ENCODE measurements at places on chromosomes 4 and X.

DNA sequence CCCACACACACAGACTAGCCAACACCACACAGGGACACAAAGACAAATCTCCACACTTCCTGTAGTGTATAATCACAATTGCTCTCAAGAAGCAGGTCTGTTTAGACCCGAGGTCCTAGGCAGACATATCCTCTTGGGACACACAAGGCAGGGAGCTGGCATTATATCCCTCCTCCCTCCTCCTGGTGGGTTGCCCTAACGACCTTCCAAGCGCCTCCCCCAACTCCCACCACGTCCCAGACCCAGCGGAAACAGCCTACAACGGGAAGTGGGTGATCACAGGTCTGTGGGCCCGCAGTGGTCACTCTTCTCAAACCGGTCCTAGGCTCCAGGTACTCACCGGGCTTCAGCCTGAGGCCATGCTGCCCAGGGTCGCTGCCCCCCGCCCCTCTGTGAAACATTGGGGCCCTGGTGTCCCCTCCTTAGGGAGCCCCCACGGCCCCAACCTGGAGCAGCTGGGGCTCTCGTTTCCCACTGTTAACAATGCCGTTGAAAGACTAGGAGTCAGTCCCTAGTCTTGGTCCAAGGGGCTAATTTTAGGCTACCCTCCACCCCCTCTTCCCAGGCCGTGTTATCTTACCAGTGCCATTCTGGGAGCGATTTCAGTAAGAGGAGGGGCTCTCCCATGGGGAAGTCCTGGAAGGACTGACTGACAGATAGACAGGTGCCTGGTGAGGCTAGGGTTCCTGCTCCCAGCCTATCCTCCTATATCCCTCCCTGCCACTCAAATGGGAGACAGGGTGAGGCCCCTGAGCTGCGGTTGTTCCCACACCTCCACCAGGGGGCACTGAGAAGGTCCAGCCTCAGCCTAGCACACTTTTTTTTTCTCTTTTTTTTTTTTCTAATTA is at the start of gene ASB12:
Gene ASB12 (minus strand): TSS at position 485 of the 848 bp plus-strand sequence. CDS start 4,957 bp downstream, outside the sequence.
- DNase-seq = no peak

DNA sequence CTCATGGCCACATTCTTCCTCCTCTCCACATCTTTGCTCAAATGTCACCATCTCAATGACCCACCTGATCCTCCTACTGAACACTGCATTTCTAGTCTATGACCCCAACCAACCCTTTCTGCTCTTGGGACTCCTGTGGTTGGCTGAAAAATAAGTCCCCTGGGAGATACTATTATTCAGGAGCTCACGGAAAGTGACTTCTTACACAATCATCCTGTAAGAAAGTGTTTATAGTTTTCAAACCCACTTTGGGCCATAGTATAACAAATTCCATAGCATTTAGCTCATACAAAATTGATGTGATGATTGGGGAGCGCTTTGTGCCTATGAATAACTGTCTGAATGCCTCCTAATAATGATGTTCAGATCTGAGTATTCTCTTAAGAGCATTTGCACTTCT is 161.4 kb upstream of the HS3ST1 start:
- no peak for DNase-seq

DNA sequence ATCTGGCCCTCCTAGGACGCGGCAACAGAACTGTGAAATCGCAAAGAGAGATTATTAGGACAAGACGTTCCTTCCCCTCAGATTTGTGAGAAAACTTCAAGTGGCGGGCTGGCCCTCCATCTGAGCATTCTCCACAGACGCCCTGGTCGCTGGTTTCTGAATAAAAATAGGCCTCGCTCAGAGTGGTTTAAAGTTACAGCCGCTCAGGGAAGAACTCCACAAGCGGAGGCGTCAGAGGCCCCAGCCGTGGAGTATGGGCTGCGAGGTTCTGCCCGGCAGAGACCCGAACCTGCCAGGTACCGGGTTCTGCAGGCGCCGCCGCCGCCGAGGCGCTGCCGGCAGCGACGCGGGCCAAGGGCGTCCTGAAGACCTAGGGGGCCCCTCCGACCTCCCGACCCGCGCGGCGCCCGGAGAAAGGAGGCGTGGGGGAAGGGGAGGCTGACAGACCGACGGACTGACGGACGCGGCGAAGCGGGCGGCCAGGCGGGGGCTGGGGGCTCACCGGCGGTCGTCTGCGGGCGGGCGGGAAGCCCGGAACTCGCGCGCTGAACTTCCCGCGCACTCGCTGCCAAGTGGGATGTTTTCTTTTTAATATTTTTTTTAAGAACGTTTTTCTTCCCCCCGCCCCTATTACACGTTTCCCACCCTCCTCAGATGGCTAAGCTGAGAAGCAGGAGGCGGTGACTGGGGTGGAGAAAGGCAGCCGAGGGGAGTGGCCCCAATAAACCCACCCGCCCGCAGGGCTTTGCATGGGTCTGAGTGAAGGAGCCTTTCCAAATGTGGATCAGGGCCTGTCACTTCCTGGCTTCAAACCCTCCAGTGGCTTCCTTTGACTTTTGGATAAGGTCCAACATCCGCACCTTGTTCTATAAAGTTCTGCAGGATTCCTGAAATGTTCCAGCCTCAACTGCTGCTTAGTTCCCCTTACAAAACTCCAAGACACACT is at the start of gene PABPC4L:
Gene PABPC4L (minus strand): TSS at position 574 of the 946 bp plus-strand sequence. CDS start 770 bp downstream, outside the sequence.
- peak; percentile 34 for DNase-seq

GRCh38 chr4:176359590-176359989 is 39.8 kb downstream of the SPCS3 start:
- DNase-seq = peak; percentile 88

DNA sequence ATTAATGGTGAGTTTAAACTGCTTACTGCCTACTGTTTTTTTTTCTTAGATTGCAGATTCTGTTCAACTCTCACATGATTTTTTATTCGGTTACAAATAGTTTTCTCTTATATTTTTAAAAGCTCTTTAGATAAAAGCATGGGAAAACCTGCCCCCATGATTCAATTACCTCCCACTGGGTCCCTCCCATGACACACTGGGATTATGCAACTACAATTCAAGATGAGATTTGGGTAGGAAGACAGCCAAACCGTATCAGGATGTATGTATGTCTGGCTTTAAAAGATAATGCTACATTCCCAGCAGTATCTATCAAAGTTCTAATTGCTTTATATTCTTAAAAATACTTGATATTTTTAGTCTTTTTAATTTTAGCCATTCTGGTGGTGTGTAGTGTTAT is 131.5 kb downstream of the JADE1 start:
- no peak for DNase-seq

- DNase-seq = no peak
Measured at GRCh38 chr4:165726831-165727230, 146.2 kb upstream of the TLL1 start.
